ENCODE measurements at places on chromosomes 1 and 21.

GRCh38 chr1:116886291-116886878 is 23.3 kb upstream of the PTGFRN start:
- peak; percentile 34 for DNase-seq

GRCh38 chr1:52706136-52706670 is 8.1 kb upstream of the COA7 start:
- no peak for DNase-seq

DNA sequence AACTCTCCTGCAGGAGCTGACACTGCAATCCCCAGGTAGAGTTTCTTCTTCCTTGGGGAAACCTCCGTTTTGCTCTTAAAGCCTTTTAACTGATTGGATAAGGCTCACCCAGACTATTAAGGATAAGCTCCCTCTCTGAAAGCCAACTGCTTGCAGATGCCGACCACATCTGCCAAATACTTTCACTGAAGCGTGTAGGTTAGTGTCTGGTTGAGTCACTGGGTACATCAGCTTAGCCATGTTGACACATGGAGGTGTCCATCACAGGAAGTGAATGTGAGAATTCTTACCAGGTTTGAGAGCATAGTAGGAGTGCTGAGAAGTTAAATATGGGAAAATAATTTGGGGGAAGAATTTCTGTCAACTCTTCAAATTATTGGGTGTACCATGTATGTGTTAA is 202.0 kb downstream of the AJAP1 start:
- DNase-seq, result no peak

GRCh38 chr1:149929856-149930255 is 2.3 kb upstream of the SF3B4 start:
- DNase-seq, result no peak

DNA sequence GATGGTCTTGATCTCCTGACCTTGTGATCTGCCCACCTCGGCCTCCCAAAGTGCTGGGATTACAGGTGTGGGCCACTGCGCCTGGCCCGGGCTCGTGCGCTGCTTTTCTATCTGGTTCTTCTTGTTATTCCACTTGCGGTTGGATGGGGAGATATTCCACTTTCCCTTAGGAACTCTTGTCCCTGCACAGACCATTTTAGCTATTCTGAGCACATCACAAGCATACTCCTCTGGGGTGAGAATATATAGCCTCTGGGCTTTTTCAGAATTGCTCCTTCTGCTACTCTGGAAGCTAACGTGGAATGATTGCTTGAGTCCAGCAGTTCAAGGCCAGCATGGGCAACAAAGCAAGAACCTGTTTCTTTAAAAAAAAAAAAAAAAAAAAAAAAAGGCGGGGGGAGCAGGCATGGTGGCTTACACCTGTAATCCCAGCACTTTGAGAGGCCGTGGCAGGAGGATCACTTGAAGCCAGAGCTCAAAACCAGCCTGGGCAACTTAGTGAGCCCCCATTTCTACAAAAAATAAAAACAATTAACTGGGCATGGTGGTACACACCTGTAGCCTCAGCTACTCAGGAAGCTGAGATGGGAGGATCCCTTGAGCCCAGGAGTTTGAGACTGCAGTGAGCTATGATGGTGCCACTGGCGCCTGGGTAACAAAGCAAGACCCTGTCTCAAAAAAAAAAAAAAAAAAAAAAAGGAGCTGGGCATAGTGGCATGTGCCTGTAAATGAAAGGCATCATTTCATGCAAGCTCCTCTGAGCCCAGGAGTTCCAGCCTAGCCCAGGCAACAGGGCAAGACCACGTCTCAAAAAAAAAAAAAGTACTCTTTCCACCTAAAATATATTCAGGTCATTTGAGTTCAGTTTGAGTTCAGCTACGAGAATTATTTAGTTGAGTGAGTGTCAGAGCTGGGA is 11.8 kb upstream of the PGD start:
- DNase-seq, result no peak

GRCh38 chr1:1359664-1360468 is 1.5 kb upstream of the MXRA8 start:
- peak; percentile 90 for DNase-seq

- no peak for DNase-seq
Measured at GRCh38 chr1:240693844-240694243, 81.9 kb upstream of the GREM2 start.

DNA sequence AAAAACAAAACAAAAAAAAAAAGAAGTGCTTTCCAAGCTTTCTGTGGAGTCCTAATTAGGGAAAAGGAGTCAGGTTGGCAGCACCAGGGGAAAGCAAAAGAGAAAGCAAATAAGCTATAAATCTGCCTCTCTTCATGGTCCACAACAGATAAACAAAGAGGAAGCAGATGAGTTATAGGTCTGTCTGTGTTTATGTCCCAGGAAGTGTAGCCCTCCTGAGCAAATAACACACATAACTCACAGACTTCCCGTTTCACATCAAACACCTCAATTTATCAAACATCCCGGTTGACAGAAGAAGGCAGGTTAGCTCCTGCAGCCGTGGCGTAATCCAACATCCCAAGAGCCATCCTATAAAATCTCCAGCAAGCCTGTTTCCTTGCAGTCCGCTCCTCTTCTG is 5.6 kb upstream of the SLC2A5 start:
- no peak for DNase-seq

DNA sequence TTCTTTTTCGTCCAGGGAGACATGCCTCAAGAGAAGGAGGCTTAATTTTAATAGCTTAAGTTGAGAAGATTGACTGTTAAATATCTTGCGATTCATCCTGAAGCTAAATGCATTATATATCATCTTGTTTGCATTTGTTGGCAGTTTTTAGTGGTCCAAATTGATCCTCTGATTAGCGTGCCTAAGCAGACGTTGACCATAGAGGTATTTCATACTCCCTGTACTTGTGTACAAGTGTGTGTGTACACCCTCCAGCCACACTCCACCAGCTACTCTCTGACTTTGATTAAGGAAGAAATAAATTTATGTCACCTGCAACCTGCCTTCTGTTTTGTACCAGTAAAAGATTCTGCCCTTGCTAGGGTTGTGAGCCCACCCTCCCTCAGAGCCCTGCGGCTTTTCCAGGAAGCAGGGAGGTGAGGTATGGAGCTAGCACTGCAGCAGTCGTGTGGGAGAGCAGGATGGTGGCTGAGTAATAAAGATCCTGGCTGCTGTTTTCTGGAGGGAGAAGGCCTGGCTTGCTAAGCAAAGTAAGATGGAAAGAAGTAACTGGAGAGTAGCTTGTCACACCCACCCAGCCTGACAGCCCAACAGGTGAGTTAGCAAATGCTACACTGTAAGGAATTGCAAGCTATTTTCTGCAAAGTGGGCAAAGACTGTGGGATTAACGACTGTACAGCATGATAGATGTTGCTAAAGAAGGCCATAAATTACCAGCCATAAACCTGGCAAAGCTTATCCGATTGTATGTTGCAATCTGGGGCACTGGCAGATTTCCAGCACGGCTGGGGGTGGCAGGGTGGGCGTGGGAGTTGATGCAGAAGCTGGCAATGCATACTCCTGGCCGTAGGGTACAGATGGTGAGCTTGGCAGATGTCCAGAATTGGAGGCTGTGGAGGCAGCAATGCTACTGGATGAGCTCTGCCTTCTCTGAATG is 170.2 kb downstream of the TNR start:
- no peak for DNase-seq

DNA sequence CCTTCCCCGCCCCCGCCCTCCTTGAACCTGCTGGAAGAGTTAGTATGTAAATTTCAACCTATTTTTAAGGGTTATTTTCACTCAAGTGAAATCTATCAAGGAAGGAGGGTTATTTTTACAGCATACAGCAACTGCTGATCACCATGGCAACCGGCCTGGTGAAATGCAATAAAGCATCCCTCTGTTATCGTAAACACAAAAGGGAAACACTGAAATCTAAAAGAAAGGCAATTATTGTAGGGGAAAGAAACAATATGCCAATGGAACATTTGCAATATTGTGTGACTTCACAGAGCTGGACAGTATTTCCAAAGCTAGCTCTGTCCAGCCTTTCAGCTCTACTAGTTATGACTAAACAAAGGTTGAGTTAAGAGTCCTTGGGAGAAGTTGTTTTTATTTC is 588.3 kb upstream of the PBX1 start:
- no peak for DNase-seq

GRCh38 chr21:14092834-14093560 is 117.8 kb downstream of the LIPI start:
- DNase-seq, result no peak

DNA sequence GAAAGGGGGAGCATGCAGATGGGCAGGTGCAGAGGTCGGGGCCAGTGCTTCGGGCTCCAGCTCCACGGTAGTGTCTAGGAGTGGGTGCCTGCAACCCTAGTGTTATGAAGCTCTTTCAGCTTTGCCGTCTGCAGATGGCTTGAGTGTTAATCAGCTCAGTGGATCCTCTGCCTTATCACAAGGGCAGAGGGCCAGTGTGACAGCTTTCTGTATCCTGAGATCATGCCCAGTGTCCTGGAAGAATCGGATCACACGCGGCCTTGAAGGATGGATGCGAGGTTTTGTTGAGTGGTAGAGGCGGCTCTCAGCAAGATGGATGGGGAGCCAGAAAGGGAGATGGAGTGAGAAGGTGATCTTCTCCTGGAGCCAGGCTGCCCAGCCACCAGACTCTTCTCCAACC is 25.5 kb upstream of the C1orf146 start:
- DNase-seq, result no peak

DNA sequence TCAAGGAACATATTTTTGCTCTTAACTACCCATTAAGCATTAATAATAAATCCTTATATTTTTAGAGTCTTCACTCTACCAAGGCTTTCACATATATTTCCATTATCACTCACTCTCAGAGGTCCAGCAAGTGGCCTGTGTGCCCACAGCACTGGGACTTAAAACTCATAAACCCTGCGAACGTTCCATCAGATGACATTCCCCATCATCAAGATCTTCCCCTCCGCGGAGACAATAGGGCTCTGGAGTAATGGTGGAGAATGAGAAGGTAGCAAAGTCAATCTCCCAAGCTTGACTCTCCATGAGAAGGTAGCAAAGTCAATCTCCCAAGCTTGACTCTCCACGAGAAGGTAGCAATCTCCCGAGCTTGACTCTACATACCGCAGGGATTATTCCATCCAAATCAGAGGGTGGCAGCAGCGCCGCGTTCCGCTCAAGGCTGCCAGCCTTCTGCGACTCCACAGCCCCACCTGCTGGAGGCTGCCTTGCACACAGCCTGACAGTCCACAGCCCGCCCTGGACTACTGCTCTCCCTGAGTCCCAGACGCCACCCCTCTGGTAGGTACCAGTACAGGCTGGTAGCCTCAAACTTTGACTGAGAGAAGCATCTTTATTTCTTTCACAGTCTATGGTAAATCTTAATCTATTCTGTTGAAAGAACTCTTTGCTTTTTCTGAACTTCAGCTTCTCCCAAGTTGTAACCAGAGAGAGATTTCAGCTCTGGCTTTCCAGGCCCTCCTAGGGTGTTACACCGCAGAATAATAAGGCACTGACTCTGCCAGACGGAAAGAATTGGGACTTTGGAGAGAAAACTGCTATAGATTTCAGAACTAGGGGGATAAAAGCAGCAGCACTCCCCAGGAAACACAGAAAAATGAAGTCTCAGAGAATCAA is 26.4 kb upstream of the CTTNBP2NL start:
- DNase-seq, result peak; percentile 75

- DNase-seq, result no peak
Measured at GRCh38 chr1:224980181-224980580, 50.7 kb downstream of the DNAH14 start.

DNA sequence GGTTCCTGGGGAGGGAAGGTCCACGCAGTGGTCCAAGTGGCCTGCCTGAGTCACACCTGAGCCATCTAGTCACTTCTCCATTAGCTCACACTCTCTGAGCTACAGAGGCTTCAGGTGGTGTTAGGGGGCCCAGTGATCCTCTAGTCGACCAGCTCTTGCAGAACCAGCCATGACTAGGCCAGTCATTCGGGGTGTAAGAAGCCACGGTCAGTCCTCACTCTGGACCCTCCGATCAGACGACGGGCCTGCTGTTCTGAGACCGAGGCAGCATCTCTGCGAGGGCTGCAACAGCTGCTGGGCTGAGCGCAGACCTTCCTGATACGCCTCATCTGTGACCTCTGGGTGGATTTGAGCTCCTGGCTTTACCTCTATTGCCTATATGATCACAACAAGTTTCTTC is 68.8 kb downstream of the RIPK4 start:
- DNase-seq, result no peak

GRCh38 chr1:229318056-229318455 is 24.8 kb downstream of the CCSAP start:
- DNase-seq, result peak; percentile 13

- DNase-seq, result no peak
Measured at GRCh38 chr1:211697356-211697755, 21.9 kb upstream of the NEK2 start.

DNA sequence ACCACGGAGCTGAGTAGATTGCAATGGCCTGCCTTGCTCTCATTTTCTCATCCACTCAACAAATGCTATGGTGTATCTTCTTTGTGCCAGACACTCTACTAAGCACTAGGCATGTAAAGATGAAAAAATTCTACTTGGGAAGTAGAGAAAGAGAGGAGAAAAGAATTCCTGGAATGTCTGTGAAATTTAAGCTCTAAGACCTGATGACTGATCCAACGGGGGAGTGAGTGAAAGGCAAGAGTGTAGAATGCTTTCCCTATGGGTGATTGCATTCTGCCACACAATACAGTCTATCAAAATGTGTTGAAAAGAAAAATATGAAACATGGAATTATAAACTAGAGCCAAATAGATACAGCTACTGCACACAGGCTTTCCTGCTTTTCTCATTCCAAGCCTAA is 82.3 kb downstream of the CYYR1 start:
- peak; percentile 70 for DNase-seq

DNA sequence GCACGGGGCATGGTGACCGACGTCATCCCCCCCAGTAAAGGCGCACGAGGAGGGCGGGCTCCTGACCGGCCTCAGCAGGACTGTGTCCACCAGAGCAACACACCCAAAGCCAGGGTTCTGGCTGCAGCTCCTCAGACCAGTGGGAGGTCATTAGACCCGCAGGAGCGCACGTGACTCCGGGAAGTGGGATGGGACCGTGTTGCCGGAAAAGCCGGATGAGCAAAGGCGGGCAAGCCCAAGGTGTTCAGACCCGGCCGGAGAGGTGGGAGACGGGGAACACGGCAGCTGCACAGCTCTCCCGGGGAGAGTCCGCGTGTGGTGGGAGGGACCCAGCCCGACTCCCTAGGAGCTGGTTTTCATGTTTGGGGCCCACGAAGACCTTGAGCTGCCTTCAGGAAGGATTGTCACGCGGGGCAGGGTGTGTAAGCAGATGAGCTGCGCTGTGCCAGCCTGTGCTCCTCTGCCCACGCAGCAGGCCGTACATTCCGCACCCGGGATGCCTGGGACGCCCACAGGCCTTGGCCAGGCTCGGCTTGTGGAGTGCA is 20.6 kb upstream of the TRAPPC10 start:
- DNase-seq, result no peak

DNA sequence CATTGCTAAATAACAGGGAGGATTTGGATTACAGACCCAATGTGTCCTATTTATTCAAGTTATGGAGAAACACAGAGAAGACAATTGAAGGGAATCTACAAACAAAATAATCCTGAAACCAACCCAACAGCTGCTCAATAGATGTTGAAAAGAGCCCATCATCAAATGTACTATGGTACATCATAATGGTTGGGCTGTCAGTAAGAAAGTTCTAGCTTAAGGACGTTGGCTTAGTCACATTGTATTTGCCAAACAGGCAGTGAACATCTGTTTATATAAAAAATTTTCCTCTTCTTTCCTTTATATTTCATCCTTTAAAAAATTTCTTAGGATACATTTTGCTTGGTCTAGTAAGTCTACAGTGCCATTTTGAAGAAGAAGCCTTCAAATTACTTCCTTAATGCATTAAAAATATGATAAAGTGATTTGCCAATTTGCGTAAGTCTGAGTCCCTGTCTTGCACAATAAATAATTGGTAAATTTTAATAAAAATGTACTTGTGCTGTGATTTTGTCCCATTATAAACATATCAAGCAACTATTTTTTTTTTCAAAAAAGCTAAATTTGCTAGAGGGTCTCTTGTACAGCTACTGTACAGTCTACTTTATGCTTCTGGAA is 14.4 kb downstream of the MAP3K7CL start:
- DNase-seq, result peak; percentile 42
